ENCODE measurements at places on chromosomes 5 and 9.
A peak's percentile ranks its signal among the peaks of the same experiment; 100 is the strongest.

DNA sequence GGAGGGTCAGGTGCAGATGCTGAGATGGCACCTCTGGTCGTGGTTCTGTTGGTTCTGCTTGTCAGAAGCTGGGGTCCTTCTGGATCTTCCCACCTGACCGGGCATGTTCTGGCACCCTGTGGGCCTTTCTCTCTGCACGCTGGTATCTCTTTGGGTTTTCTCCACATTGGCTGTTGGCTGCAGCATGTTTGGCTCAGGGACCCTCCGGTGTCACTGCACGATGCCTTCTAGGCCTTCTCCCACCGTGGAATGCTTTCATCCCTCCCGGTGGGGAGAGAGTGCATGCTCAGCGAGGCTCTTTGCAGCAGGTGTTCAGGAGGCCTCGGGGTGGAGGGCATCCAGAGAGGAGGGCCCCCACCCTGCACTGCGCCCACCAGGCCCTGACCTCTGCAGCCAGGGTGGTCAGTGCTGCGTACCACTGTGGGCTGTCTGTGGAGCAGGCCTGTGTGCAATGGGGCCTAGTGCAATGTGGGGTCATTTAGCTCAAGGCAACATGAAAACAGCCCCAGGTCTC, 119.4 kb downstream of the WNK2 start:
- DNase-seq: no peak

DNA sequence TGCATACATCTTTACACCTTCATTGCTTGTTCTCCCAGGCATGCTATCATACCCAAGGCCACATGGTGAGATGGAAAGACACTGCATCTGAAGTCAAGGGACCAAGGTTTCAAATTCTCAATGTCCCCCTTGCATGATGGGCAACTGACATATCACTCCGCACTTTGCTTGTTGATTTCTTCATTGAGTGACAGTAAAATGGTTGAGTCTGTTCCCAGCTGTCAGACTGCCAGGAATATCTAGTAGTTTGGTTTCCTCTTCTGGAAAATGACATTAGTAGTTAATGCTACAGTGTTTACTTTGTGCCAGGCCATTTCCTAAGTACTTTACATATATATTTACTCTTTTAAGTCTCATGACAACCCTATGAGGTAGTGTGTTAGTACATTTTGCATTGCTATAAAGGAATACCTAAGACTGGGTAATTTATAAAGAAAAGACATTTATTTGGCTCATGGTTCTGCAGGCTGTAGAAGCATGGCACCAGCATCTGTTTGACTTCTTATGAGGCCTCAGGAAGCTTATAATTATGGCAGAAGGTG, 114.4 kb downstream of the PCSK1 start:
- no peak for DNase-seq

DNA sequence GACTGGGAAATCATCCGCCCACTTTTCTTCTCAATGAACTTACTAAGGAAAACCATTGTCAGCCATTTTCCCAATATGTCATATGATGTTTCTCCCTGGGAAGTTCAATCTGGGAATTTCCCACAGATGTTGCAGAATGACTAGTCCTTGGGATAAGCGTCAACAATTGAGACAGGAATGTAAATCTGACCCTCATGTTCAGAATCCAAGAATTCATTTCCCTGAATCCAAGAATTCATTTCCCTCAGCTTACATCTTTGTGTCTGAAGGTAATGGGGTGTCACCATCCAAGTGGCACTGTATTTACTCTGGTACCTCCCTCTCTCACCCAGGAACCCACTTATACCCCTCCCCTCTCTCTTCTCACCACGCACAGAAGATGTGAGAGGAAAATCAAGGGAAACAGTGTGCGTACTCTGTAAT, 7.4 kb downstream of the KLF9 start:
- DNase-seq: peak; percentile 97

GRCh38 chr5:170634256-170634990, 130.6 kb downstream of the KCNIP1 start:
- DNase-seq: no peak

DNA sequence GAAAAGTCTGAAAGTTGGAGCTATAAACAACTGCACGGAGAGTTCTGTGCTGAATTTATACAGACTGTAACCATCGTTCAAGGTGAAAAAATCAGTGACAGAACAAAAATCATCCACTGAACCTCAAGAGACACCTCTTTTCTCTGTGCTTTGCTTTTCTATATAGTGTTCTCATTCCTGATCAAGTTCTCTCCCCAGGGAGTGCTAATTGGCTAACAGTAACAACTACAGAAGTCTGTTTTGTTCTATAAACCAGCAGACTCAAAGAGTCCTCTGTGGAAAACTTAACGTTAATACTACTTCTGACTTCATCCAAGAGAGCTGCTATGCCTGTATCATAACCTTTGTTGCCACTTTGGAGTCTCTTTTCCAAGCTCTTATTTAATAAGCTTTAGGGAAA, 1388.3 kb upstream of the C9orf72 start:
- DNase-seq: no peak
